ENCODE measurements at places on chromosomes 1 and 21. TPM values are rescaled to one million over a fixed set of nuclear protein-coding genes. Genes with fewer than 3 reads are reported as not detected.

GRCh38 chr1:29679316-29679715, 443.0 kb downstream of the PTPRU start:
- no peak for DNase-seq

DNA sequence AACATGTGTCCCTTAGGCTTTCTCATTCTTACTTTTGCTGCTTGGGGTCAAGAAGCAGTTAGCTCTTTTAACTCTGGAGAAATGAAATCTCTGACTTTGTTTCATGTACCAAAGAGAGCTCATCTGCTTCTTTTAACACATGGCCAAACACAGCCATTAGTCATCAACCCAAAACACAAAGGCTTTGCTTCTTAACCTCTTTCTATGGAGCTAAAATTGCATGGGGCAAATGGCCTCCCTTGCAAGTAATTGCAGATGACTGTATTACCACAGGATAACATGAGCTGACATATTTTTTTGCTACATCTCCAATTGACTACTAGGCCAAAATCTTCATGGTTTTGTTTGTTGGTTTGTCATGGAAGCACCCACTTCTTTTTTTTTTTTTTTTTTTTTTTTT, 300.9 kb downstream of the BRINP3 start:
- DNase-seq: peak; percentile 29

DNA sequence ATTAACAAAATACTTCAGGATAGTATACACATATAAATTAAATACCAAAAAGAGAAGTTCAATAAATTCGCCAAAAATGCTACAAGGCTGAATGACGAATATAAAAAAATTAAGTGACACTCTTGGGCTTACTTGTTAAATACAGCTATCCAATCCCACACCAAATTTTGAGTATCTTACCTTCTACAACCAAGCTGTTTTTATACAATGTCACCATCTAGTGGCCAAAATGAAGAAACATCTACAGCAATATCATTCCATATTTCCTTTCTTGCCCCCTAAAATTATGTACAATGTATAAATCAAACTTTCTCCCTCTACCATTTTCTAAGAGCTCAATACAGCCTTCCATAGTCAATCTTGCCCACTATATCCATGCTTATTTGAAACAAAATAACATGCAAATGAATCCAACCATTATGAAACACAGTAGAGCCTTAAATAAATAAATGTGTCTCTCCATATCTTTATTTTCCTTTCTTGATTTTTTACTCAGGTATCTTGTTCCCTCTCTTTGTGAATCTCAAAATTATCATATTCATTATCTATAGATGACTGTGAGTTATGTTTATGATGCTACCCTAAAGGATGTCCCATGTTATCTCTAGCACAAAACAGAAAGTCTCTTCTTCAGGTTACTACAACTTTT, 86.3 kb downstream of the ACBD6 start:
- peak; percentile 53 for DNase-seq

DNA sequence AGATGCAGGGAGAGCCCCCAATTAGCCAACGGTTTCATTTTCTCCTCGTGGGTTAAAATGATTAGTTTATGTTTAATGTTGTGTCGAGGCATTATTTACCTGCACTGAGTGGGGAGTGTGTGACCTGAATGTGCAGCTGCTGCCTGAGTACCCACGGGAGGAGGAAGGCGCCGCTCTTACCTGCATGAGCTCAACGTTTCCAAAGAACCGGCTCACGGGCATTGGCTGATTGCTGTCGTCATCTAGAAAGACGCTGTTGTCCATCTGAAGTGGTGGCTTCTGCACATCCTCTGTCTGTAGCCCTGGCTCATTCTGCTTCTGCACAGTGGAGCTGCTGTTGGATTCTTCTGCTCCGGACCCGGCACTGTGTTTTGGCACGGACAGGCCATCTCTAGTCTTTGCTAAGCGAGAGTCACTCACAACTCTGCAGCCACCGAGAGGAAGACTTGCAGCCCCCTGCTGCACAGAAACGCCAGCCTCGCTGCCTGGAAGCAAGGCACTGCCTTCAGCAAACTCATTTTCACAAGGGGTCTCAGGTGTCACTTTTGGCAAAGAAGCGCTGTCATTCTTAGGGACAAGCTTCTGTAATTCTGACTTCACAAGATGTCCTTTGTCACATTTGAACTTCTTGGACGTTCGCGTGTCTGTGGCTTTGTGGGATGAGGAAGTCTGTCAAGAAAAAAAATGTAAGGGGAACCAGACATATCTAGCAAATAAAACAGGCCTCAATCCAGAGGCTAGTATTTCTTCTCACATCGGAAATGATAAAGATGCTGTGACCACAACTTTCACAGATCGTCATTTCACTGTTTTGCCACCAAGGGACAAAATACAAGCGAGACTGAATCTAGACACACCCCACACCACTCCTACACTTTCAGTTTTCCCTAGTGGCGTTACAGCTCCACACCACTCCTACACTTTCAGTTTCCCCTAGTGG, 9.4 kb downstream of the C1orf174 start:
- DNase-seq: no peak

DNA sequence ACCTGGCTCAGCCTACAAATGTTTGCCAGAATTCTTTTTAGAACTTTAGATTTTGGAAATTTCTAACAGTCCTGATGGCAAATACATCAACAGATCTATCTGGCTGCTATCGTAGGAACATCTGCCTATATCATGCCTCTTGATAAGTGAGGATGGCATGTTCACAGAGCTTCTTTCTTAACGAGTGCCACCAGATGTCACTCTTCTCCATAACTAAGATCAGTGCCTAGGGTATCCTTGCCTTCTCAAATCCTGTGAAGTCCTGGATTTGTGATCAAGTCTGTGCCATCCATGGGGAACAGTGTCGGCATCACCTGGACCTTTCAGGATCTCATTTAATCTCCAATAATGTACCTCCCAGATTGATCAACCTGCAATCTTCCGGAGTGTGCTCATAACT, 36.5 kb upstream of the CD5L start:
- peak; percentile 67 for DNase-seq

The CFHR5 gene
- total RNA-seq: not detected

The KLHDC7A gene
- total RNA-seq: not detected

The CATSPERE gene
- not detected for total RNA-seq

The KLF17 gene
- total RNA-seq: 0.58 TPM
